ENCODE measurements at places on chromosomes 3 and 15.

- no peak for DNase-seq
Measured at GRCh38 chr3:51307458-51307857, 77.6 kb upstream of the MANF start.

- DNase-seq = no peak
Measured at GRCh38 chr3:12681943-12682390, 18.1 kb upstream of the RAF1 start.

- no peak for DNase-seq
Measured at GRCh38 chr3:15979900-15980299, 182.1 kb upstream of the ANKRD28 start.

- no peak for DNase-seq
Measured at GRCh38 chr3:34109021-34109420, 310.6 kb downstream of the PDCD6IP start.

DNA sequence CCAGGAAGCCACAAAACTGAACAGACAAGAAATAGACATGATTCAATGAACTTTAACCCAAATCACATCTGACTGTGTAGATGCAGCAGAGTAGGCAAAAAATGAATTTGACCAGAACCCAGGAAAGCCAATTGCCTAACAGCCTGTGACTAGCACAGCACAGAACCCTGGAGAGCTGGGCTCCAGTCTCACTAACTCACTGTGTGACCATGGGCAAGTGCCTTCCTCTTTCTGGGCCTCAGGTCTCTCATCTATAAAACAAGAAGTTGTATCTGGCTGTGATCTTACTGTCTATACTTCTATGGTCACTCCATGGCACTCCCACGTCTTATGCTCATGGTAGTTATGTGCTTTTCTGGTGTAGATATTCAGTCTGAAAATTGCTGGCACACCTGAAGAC, 48.1 kb upstream of the USP3 start:
- DNase-seq = no peak

GRCh38 chr3:57818772-57819171, 62.7 kb downstream of the SLMAP start:
- no peak for DNase-seq

DNA sequence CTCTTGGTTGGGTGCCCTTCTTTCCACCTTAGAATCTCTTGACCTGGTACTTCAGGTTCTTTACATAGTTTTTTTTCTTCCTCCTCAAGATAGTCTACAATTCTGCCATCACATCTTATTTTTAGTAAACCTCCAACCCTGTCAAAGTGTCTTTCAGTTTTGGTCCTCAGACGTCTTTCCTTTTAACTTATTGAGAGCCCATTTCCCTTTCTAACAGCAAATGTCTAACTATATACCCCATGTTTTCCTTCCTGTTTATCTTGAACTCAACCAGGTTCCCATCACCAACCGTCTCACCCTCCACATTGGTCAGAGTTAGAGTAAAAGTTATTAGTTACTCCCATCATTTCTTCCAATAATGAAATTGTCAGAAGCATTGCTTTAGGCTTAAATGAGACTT, 10.4 kb downstream of the KBTBD12 start:
- no peak for DNase-seq

- DNase-seq = peak; percentile 58
Measured at GRCh38 chr3:148735597-148735996, 37.9 kb downstream of the AGTR1 start.

DNA sequence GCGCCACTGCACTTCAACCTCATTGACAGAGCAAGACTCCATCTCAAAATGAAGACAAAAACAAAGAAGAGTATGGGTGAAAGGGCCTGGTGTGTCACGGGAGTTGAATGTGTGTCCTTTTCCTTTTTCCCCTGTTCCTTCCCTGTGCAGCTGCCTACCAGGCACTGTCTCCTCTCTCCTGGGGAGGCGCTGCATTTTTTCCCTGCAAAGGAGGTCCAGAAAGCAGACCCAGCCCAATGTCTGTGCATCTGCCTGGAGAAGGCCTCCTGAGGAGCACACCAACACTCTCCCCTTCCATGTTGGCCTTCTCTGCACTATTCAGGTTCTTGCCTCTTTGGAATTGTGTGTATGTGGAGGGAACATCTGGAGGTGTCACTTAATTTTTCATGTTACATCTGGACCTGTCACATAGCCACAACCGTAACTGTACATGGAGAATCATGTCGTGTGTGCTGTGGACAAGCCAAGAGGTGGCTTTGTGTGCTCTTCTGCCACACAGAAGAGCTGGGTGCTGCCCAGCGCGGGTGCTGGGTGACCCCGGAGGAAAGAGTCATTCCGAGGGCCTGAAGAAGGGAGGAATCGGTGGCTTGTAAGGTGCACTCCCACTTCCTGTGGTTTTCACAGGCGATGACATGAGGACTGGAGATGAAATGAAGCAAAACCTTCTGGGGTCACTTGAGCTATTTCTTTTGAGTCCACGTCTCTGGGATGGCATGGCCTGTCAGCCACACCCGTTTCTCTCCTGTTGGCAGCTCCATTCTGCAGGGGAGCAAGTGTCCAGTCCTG, 46.5 kb upstream of the CGNL1 start:
- DNase-seq = no peak

DNA sequence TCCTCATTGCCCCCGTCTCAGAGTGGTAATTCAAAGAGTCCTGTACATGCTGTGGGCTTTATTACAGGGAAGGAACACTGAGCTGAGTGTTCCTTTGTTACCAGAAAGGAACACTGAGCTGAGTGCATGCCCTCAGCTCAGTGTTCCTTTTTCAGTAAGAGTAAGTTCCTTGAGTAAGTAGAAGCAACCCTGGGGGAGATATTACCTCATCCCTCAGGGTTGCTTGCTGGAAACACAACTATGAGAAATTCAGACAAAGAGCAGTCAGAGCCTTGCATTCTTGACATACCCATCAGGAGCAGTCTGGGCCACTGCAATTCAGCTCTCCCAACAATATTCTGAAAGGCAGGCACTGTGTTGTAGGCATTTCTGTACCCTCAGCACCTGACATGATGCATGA, 17.0 kb downstream of the CHRM5 start:
- no peak for DNase-seq

GRCh38 chr15:101052681-101053121, 133.5 kb downstream of the LRRK1 start:
- no peak for DNase-seq

GRCh38 chr3:153553605-153553945, 391.5 kb downstream of the RAP2B start:
- DNase-seq = no peak

DNA sequence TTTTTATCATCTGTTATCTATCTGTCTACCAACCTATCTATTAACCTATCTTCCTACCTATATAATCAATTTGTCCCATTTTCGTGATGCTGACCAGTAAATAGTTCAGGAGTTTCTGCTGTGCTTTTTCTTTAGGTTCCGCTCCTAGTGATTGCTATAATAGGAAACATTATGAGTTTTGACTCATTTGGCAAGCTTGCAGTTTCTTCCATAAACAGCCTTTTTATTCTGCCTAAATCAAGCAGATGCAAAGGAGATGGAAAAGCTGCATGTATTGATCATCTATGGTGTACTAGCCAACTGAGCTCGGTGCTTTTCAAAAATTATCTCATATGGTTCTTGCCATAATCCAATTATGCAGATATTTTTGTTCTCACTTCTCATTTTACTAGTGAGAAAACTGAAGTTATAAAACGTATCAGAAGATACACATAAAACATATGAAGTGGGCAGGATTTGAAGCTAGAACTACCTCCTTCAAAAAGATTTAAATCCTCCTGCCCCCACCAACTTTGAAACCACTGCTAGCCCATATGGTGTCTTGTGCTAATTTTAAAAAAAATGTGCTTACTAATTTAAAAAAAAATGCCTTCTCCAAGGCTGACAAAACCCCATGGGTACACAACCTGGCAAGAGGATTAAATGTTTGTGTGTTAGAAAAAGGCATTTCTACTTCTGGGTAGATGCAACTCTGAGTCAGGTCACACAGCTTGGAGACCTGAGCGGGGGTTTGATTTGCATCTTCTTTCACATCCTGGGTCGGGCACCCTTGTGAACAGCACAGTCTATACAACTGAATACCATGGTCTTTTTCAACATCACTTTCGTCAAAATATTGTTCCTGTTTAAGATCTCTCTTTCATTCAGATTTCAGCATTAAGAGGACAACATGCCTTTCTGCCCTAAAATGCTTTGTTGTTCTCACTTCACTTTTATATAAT, 267.0 kb downstream of the CHL1 start:
- DNase-seq = no peak

- DNase-seq = no peak
Measured at GRCh38 chr3:839981-840380, 252.8 kb upstream of the CNTN6 start.

DNA sequence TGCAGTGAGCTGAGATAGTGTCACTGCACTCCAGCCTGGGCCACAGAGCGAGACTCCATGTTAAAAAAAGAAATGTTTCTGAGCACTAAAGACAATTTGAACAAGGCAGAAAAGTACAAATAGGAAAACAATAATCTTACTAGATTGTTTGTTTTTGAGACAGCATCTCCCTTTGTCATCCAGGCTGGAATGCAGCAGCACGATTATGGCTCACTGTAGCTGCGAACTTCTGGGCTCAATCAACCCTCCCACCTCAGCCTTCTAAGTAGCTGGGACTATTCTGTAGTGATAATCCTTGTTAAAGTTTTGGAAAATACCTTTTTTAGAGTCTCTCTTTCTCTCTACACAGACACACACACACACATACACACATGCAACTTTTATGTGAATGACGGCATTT, 107.1 kb downstream of the LPP start:
- DNase-seq = no peak

DNA sequence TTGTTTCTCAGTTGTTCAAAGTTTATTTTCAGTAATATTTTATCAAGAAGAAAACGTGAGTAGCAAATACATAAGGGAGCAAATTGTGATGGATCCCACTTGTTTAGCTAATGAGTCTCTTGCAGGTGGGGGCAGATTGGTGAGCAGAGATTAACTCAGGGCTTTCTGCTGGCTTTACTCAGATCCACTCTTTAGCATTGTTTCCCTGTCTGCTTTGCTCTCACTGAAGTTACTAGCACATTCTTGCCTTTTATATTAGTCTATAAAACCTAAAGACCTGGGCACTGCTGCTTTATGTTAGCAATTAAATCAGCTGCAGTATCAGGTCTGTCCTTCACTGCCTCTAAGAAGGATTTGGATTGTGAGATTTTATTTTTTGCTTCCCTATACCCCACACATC, 71.5 kb downstream of the STAC start:
- DNase-seq = no peak

GRCh38 chr3:170585008-170585936, 603 bp downstream of the SLC7A14 start:
- no peak for DNase-seq

- DNase-seq = no peak
Measured at GRCh38 chr15:43508991-43509659, 8.3 kb upstream of the MAP1A start.

- no peak for DNase-seq
Measured at GRCh38 chr15:23645371-23646164, 2.1 kb downstream of the MAGEL2 start.

DNA sequence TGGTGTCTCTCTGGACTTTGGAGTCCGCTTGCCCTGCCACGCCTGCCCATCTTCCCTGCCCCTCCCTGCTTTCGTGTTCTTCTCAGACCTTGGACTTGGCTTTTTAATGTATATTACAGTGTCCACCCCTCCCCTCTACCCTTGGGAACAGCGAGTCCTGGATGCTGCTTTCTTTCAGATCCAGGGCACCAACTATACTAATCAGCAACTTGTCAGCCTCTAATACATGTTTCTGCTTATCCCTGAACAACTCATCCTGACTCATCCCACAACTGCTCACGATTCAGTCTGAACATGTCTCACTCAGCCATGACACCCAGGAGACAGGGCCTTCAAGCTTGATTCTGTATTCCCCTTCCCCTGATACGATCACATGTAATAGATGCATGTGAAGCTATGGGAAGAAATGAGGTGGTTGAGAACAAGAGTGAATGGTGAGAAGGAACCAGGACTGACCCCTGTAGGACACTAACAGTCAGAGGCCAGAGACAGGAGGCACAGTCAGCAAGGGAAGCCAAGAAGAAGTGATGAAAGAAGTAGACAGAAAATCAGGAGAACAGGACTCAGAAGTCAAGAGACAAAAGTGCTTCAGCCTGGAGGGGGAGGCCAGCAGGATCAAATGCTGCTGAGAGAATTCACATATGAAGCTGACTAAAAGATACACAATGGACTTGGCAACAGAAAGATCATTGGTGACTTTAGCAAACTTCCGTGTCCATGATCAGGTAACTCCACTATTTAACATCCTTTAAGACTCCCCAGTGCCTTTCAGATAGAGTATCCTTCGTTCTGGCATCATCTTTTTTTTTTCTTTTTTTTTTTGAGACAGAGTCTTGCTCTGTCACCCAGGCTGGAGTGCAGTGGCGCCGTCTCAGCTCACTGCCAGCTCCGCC, 35.4 kb downstream of the BCL2L10 start:
- no peak for DNase-seq

- no peak for DNase-seq
Measured at GRCh38 chr15:63354821-63355650, 26.6 kb downstream of the CA12 start.

GRCh38 chr3:141095546-141095937, 44.4 kb downstream of the SPSB4 start:
- DNase-seq = no peak

DNA sequence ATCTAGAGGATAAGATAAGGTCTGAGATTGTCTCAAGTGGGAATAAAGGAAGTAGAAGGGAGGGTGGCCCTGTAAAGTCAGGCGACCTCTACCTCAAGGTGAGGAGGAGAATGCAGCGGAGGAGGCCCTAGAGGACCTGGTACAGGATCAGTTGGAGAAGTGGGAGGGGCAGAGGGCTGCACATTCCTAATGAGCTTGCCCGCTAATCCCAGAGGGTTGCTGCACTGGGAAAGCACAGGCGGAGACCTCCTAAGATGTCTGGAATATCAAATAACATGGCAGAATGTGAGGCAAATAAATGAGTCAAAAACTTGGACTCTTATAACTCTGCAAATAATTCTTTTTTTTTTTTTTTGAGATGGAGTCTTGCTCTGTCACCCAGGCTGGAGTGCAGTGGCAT, 30.2 kb upstream of the VPS8 start:
- DNase-seq = no peak

GRCh38 chr3:103372031-103372430, 937.2 kb downstream of the ZPLD1 start:
- no peak for DNase-seq

GRCh38 chr3:190155752-190156151, 35.1 kb upstream of the P3H2 start:
- no peak for DNase-seq

DNA sequence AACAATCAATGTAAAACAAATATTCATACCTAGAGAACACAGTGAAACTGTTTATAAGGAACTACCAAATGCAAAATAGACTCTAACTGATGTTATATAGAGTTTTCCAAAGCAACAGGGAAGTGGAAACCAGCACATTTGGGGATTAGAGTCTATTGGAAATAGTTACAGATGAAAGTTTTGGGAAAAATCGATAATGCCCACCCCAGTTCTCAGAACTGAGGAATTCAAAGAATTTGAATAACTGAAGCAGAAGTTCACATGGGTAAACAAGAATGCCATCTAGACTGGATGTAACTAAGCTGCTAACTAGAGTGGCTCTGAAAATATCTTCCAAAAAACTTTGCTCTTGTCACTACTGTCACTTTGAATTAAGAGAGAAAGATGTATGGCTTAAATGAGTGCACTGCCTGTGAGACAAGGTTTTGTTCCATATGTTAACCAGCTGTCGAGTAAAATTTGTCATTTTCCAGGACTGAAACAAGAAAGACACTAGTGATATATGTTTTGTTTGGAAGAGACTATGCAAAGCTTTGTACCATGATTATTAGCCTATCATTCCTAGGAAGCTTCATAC, 9.2 kb upstream of the DENND4A start:
- DNase-seq = no peak

GRCh38 chr15:70281811-70282307, 184.1 kb upstream of the TLE3 start:
- no peak for DNase-seq

GRCh38 chr15:96353930-96354730, 23.6 kb downstream of the NR2F2 start:
- no peak for DNase-seq
